ENCODE measurements at places on chromosomes 7 and 10.

DNA sequence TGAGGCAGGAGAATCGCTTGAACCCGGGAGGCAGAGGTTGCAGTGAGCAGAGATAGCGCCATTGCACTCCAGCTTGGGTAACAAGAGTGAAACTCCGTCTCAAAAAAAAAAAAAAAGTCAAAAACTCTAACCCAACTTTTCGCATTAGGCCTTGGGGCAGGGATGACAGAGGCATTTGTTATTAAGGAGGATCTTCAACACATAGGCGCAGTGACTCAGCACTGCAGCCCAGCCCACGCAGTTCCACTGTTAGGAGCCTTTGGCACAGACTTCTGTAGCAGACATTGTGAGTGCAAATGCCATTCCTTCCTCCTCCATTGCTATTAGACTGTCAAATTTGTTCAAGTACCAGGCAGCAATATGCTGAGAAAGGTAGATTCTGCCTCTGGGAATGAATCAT, 43.1 kb upstream of the KLHL7 start:
- DNase-seq, result no peak

- peak; percentile 31 for DNase-seq
Observed at GRCh38 chr10:22479419-22479818, 134.1 kb downstream of the SPAG6 start.

- no peak for DNase-seq
Observed at GRCh38 chr7:70487428-70487827, 644.5 kb upstream of the GALNT17 start.

DNA sequence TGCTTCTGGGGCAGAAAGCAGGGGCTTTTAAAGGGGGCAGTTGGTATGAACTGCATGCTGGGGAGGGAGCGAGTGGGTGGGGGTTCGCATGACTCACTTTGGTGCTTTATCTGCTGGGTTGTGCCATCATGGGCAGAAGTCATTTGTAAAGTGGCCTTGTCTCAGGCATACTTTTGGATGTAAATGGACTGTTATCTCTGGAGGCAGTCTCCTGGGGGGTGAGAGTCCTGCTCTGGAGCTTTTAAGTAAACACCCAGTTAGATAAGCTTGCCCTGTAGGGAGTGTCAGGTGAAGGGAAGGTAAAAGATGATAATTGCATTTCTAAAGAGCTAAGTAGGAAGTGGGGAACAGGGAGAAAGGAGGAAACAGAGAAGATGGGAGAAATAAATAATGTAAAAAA, 1.6 kb upstream of the GSTO1 start:
- DNase-seq, result no peak

- no peak for DNase-seq
Observed at GRCh38 chr10:73863039-73863817, 11.1 kb downstream of the CAMK2G start.

GRCh38 chr10:71780156-71780555, 6.8 kb upstream of the VSIR start:
- no peak for DNase-seq

DNA sequence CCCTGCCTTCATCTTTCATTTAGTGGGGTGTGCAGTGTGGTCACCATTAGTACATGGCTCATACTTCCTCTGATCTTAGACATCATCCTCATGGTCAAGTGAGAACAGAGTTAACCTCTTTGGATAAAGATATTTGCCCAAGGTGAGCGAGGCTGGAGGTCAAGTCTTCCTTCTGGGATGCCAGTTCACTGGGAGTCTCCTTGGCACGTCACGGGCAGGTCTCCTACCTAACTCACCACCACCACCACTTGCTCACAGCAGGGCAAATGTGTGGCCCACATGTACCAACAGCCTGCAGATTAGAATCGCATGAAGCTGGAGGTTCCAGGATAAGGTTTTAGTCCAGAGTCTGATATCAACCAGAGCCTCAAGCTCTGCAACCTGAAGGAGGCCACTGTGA, 164.6 kb downstream of the USP6NL start:
- no peak for DNase-seq

DNA sequence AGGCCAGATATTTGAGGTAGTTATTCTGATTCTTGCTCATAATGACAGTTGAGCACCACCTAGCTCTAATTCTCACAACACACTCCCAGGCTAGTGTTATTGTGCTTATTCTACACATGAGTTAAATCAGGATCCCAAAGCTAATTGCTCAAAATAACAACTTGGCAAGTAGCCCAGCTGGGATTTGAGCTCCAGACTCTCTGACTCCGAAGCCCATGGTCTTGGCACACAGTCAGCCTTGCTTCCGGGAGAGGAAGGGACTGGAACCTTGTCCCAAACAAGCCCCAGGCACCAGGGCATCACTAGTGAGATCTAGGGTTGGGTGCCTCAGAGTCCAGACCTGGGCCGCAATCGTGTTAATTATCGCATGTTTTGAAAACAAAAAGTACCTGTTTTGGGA, 101.4 kb downstream of the GPAM start:
- DNase-seq, result peak; percentile 26

- no peak for DNase-seq
Observed at GRCh38 chr10:28951484-28951883, 274.2 kb downstream of the BAMBI start.

DNA sequence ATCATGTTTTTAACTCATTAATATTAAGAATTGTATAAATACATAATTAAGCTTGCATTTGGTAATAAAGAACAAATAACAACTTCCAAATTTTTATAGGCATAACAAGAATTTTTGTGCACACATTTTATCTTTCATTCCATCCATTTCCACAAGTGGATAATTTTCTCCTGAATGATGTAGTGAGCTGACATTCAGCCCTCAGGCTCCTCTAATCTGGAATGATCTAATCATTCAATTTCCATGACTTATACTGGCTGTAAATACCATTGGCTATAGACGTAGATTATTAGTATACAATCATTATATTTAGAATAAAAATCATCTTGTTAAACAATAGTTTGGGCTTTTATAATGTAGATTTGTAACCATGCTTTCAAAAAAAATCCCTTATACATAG, 287.2 kb upstream of the GHITM start:
- DNase-seq, result no peak

DNA sequence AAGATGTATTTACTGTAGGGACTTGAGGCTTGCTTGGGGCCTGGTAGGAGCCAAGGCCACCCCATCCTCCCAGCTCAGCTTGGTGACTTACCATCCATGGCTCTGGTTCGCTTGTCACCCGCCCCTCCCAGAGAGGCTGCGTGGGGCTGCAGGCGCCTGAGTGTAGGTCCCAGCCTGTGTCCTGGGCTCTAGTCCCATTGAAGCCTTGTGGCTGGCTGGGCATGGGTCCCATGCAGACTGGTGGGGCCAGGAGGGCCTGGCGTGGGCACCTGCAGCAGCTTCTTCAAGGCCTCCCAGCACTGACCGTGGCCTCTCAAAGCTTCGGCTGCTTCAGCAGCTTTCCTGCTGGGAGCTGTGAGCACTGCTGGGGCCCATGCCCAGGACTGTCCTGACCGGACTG, 118.1 kb downstream of the INPP5A start:
- DNase-seq, result no peak

GRCh38 chr10:73771722-73772280, 10.0 kb upstream of the CHCHD1 start:
- DNase-seq, result no peak

DNA sequence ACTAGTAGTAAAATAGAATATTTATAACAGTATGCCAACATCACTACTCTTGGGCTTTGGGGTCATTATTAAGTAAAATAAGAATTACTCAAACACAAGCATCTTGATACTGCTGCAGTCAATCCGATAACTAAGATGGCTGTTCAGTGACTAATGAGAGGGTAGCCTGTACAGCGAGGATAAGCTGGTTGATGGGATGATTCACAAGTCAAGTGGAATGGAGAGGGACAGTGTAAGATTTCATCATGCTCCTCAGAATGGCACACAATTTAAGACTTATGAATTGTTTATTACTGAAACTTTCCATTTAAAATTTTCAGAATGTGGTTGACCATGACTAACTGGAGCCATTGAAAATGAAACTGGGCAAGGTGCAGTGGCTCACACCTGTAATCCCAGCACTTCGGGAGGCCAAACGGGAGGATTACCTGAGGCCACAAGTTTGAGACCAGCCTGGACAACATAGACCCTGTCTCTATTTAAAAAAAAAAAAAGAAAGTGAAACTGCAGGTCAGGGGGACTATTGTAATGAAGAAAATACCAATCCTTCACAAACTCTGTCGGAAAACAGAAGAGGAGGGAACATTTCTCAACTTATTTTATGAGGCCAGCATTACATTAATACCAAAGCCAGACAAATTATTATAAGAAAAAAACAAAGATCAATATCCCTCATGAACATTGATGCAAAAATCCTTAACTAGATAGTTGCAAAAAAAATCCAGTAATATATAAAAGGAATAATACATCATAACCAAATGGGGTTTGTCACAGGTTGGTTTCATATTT, 11.2 kb downstream of the AVL9 start:
- no peak for DNase-seq

- DNase-seq, result peak; percentile 41
Observed at GRCh38 chr10:50577681-50578350, 45.9 kb downstream of the SGMS1 start.

GRCh38 chr10:93072225-93072712, 1.4 kb upstream of the CYP26A1 start:
- DNase-seq, result no peak

DNA sequence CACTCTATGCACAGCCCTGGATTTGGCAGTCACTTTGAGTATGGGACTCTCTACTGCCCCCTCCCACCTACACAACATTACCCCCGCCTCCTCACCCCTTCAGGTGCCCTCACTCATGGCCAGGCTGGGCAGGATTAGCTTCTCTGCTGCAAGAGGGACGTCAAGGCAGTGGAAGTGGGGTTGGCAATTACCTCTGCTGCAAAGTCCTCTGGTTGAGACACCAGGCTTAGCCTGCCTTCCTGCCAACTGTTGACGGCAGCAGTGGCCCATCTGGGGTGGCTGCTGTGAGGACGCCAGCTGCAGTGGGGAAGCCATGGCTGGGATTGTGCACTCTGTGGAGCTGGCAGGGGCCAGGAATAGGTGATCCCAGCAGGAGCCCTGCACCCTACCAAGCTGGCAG, 26.7 kb downstream of the SVIL start:
- DNase-seq, result peak; percentile 56

DNA sequence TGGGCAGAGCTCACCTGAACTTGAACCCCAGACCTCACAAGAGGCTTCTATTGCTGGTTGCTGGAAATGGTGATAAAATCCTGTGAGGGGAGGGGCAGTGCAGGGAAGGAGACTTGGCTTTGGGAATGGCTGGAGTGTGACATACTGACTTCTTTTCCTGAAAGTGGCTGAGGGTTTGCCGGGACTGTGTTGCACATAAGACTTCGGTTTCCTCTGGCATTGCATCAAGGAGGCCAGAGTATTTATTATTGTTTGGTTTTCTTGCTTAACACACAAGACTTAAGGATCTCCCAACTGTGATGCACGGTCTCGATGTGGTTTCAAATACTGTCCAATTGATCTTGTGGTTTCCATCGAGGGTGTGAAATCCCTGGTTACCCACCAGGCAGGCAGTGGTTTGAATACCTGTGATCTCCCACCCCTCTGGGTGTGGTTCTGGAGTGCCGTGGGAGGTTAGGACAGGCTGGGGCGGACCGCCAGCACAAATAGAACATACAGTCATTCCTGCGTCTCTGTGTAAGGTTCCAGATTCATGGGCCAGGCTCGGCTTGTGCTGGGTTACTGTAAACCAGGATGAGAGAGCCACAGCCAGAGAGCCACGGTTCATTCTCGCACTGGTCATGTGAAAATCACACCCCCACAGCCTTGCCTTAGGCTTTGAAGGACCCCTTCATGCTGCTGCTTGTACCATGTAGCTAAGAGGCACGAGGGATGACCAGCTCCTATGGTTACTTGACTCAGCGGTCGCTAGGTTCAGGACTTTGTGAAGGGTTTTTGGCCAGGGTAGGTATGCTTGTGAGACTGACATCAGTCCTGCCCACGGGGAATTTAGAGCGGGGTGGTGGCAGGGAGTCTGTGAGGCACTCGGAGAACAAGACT, 39.2 kb downstream of the WBP1L start:
- DNase-seq, result peak; percentile 72

DNA sequence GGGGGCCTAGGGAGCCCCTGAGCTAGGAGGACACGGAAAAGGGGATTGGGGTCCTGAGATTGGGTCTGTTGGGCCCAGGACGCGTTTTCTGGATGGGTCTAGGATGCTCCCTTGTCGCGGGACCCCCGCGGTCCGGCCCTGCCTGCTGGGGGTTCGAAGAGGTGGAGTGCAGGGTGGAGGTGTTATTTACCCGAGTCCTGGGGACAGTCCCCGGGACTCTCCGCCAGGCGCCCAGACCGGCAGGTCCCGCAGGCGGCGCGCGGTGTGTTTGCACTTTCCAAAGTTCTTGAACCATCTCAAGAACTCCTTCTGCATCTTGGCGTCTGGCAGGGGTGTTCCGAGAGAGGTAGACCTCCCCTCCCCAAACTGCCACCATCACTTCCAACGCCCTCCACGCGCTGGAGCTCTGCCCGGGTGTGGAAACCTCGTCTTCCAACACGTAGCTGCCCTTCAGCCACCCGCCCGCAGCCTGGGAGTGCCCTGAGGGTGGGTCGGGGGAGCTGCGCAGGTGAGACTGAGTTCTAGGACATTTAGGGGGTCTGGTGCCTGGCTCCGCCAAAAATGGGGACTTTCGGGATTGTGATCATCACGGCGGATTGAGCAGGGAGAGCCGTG, 569 bp downstream of the CAV1 start:
- peak; percentile 47 for DNase-seq

- DNase-seq, result no peak
Observed at GRCh38 chr7:68925241-68925640, 673.0 kb upstream of the AUTS2 start.

GRCh38 chr10:5508786-5509185, 9.4 kb upstream of the CALML5 start:
- no peak for DNase-seq

GRCh38 chr10:49500412-49500811, 38.5 kb downstream of the ERCC6 start:
- no peak for DNase-seq

DNA sequence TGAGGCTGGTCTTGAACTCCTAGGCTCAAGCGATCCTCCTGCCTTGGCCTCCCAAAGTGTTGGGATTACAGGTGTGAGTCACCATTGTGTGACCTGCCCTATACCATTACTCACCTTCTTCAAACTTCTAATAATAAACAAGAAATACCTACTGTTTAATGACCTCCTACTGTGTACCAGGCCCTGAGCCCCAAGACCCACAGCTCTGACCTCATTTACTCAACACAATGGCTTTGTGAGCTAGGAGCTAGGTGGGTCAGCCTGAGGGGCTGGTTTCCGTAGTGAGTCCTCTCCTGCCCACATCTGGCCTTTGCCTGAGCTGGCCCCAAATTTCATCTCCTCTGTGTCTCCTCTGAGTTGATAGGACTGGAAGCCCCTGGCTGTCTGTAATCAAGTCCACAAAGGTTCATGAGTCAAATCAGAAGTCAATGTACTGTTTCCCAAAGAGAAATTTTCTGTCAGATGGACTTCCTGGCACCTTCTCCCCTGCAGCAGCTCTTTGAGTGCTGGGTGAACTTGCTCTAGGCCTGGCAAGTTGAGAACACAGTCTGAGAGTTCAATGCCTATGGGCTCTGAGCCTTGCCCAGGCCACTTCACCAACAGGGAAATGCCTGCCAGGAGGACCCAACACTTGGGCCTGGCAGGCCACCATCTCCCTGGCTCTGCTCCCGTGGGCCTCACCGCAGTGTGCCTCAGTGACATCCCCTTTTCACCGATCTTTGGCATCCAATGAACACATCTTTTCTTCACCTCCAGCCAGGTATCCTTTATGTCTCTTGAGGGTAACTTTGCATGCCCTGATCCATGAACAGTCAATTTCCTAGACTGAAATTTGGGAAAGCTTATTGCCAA, 24.0 kb downstream of the NEURL1 start:
- no peak for DNase-seq

- DNase-seq, result peak; percentile 81
Observed at GRCh38 chr10:30583778-30584415, 45.7 kb downstream of the LYZL2 start.

- no peak for DNase-seq
Observed at GRCh38 chr7:98687111-98687751, 70.1 kb downstream of the NPTX2 start.

Data from right hindlimb (tissue), 1 donor.